ENCODE measurements at places on chromosomes 2 and 18.
A peak's percentile ranks its signal among the peaks of the same experiment; 100 is the strongest.

DNA sequence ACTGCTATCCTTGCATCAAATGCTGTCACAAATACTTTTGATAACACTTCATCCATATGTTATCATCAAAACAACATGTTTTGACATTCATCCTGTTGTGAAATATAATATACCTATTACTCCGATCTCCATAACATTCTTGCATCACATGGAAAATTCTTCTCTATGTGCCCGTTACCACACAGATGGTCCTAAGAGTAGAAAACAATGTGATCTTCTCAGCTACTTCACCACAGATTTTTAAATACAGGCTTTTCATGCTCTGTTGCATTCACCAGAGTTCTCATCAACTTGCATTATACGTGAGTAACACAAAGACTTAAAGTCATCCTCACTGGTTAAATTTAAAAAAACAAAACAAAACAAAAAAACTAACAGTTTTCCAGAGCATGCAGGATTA is 1603.3 kb upstream of the ZEB2 start:
- DNase-seq = no peak

DNA sequence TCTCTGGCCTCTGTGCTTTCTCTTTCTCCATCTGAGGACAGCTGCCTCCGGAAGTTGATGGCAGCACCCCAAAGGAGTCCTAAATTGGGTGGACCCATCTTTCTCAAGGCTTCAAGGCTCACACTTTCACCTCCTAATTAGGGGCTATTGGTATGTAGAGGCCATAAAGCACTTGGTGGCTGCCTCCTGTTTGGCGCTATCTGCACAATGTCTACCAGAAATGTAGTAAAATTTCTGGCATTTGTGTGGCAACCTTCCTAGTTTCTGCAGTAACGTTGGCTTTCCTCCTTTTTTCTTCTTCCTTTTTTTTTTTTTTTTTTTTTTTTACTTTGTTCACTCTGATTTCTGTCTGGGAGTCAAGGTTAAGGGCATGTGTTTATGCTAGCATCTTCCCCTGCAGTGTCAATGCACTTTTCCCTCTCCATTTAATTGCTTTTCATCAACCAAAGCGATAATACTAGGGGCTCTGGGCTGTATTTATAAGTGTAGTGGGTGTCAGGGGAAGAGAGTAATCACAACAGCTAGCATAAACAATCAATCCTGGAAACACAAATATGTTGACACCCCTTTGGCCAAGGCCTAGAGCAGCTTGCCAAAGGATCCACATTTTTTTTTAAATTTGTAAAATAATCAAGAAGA is 86.0 kb downstream of the TACR1 start:
- no peak for DNase-seq

DNA sequence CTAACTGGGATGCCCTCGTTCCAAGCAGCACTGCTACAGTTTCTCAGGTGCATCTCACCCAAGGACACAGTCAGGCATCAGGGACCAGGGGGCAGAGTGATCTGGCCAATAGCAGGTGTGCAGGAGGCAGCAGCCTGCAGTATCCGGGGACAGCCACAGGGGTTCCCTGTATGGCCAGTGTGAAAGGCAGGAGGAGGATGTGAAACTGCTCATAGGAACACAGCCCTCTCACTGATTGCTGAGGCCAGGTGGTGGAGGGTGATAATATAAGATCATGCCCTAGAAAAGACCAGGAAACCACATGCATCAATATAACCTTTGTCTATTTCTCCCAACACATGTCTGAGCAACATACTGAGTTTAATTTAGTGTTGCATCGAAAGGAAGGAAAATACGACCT is 112.7 kb upstream of the TACR1 start:
- no peak for DNase-seq

DNA sequence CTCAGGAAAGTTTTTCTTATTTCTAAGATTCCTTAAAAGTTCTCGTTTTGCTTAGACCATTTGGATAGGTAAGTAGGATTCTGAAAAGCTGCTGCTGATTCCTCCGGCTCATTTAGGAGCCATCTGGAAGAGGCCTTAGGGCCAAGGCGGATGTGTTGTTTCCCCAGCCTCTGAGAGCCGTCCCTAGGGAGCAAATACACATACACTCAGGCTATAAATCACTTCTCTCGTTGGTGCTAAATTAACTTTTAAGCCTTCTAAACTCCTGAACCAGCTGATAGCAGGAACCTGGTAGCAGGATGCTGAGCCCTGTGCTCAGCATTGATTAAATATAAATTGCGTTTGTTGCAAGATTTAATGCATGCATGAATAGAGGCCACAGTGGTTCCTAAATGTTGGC is 109.8 kb downstream of the ADCYAP1 start:
- no peak for DNase-seq

DNA sequence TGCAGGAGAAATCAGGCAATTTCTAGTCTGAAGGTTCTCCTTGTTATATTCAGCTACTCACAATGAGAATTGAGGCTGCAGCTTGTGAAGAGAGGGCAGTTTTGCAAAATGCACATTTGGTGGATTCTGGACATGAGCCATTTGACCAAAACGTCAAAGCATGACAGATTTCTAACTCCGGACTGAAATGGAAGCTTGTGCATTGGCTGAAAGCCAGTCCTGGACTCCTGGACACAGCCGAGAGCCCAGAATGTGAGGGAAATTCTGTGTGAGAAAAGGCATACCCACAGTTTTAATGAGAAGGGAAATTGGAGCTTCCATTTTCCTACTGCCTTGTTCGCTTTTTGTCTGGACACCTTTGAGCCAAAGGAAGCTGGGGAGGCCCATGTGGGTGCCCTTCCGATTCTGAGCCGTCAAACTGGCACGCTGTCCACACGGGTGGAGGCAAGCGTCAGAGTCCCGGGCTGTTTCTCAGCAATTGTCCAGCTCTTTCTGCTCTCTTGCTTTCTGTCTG is 23.7 kb upstream of the ROCK2 start:
- no peak for DNase-seq

- DNase-seq = no peak
These were observed 10.9 kb upstream of the GPR35 start for GRCh38 chr2:240614391-240614790.

DNA sequence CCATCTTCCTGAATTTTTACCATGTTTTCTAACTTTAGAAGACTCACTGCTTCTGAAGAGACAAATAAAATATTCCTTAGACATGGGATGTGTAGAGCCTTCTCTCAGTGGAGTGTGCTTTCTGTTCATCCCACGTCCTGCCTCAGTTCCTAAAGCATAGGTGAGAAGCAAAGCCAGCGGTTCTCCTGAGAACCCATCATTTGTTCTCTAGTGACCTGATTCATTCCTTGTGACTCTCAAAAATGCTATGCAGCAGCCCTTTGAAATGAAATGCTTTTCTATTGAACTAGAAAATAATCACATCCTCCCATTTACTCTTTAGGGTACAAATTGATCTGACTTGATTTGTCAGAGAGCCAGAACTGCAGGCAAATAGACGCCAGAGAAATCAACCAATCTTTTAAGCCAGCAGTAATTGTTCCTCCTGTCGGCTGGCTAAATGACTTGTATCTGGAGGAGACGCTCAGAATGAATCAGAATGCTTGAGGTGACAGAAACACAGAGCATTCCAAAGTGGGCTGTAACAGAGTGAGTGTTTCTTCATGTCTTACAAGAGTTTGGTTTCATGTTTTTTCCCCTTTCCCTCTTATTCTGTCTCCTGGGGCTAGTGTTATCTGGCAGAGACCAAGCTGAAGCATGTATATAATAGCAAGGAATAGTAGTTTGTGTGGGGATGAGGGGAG is 81.3 kb upstream of the TMEM178A start:
- DNase-seq = no peak

- DNase-seq = no peak
These were observed 18.6 kb downstream of the PRKD3 start for GRCh38 chr2:37306024-37306423.

DNA sequence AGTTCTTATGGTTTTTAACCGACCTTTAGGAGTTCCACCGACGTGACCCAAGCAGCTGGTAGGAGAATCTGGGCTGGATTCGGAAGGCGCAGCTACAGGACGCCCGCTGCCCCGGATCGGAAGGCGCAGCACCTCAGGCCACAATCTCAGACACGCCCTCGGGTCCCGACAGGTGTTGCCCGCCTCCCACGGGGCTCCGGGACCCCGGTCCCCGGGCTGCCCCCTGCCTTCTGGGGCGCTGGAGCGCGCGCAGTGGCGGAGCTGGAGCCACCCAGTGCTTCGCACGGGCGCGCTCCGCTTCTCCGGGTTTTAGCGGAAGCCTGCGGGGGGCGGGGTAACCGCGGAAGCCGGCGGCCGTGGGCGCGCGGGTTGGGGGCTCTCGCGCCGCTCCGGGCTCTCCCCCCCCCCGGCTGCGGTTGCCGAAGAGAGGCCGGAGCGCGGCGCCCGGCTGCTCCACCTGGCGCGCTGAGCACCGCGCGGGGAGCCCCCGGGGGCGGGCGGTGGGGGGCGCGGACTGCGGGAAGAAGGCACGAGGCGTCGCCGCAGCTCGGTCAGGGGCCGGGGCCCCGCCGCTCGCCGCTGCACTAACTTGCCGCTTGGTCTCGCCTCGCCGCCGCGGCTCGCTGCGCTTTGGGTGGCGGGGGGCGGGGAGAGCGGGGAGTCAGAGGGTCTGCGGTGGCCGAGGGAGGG is 718.8 kb downstream of the DPP10 start:
- no peak for DNase-seq

DNA sequence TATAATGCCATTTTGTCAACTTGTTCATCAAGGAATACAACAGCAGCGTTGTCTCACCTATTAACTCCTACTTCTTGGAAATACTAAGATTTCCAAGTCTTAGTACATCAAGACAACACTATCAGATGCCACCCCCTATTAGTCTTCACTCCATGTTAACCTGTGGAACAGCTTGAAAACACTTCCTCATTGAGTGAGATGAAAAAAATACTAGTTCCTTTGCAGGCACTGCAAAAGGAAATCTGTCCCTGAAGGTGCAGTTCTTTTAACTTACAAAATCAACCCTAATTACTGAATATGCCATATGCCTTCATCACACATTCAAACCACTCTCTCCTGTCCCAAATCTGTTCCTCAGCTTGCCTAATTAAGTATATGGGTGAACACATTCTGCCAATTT is 4.0 kb downstream of the CWC22 start:
- DNase-seq = no peak

DNA sequence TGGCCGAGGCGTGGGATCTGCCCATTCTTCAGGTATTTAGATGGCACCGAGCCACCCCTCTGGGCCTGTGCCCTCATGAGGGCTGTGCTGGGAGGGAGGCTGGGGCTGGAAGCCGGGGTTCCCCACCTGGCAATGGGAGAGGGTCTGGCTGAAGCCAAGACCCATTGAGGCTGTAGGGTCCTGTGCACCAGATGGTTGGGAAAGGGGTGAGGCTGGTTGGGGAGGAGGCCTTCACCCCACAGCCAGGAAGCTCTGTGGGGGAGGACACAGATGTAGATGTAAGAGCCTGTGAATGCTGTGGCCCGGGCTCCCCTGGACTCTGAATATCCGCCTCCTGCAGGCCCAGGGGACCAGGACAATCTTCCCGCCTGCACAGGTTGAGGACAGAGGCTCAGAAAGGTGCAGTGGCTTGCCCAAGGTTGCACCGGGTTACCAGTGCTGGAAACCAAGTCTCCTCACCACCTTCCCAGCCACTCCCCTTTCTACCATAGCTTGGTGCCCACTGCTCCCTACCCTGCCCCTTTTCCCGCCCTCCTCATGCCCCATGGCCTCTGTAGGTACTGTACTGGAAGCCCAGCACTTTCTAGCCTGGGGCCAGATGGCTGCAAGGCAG is 49.7 kb downstream of the PDCL3 start:
- no peak for DNase-seq

DNA sequence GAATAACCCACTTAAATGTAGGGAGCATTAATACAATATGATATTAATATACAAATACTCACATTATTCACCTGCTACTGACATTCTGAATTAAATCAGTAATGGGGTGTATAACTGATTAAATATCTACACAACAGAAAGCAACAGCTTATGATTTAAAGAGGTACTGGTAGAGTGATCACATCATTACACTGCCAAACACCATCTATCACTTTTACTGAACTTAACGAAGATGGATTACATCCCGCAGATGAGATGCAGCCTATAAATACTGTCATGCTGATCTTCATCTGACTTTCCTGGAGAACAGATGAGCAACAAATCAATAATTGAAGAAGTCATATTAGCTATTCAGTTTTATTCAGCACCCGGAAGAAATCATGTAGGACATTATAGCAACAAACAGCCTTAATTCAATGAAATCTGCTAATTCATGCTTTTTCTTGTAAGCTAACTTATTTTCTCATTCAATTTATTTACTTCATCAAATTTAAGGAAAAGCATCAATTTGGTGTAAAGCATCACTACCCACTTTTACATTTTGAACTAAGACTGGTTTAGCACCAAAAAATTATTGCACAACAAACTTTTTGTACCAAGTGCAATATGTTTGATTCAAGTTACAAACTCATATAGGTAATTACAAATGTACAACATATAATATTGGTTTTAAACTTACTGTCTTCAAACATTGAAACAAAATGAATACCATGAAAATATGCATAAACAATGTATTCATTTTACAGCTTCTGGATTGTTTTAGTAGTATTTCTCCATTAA is 1509.0 kb downstream of the LRP1B start:
- DNase-seq = no peak

DNA sequence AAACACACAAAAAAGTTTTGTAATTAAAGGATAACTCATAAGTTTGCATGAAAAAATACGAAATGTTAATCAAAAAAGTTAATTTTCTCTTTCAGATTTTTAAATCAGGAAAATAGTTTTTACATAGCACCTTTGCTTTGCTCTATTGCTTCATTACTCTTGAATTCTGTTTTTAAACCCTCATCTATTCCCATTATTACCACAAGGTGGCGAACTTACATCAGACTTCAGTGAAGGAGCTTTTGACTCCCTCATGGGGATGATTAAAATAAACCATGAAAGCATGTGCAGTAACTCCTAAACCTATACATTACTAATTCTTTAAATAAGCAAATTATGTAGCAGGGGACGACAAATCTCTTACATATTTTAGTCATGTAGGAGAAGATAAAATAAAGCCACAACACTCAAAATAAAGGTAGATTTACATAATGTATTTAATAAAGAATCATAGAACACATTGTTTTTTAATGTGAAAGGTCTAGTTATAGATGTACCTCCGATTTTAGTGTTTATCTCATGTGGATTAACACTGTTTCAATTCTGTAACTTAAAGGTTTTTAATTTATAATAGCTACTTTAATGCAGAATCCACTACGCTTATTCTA is 105.2 kb downstream of the NETO1 start:
- DNase-seq = peak; percentile 1

DNA sequence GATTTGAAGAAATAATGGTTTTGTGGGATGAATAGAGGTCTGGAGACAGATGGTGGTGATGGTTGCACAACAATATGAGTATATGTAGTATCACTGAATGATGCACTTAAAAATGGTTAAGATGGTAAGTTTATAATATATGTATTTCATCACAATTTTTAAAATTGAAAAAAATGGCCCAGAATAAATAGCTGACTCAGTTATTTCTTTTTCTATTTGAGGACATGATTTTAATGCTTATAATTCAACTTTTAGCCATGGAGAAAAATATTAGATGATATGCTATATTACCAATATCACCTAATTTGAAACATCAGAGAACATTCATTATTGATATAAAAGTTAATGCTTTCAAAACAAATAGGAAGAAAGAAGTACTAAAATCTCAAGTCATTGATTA is 339.8 kb upstream of the LINC00305 start:
- no peak for DNase-seq

GRCh38 chr2:226890286-226890685 is 54.4 kb downstream of the RHBDD1 start:
- no peak for DNase-seq

Data from HuH-7.5 (cell line).